ENCODE measurements at places on chromosomes 7 and 10.

GRCh38 chr7:50690541-50691011 is 92.1 kb downstream of the GRB10 start:
- no peak for DNase-seq

- no peak for DNase-seq
Observed at GRCh38 chr10:116017405-116017804, 255.6 kb downstream of the GFRA1 start.

GRCh38 chr10:55426138-55426537 is 625.1 kb upstream of the PCDH15 start:
- DNase-seq: no peak

GRCh38 chr7:33459340-33459751 is 330.0 kb downstream of the BBS9 start:
- no peak for DNase-seq

DNA sequence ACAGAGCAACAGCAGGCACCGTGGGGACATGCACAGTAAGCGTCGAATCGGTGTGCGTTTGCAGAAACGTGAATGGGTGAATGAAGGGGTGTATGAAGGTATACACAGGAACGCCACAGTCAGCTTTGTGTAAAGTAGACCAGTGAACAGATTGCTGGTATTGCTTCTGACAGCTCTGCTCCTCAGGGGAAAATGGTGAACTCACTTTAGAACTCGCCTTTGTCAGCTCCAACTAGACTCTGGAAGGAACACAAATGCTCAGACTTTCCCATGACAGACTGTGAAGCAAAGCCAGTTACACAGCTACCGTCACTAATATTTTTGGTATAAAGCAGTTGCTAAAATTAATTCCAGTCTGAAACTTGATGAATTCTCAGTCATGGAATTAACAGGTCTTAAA is 78.9 kb downstream of the CUX1 start:
- DNase-seq: no peak

- DNase-seq: no peak
Observed at GRCh38 chr10:69466158-69466490, 14.9 kb downstream of the TSPAN15 start.

- DNase-seq: no peak
Observed at GRCh38 chr10:113449006-113449695, 103.7 kb upstream of the HABP2 start.

GRCh38 chr7:139393621-139394211 is 34.0 kb downstream of the LUC7L2 start:
- no peak for DNase-seq

DNA sequence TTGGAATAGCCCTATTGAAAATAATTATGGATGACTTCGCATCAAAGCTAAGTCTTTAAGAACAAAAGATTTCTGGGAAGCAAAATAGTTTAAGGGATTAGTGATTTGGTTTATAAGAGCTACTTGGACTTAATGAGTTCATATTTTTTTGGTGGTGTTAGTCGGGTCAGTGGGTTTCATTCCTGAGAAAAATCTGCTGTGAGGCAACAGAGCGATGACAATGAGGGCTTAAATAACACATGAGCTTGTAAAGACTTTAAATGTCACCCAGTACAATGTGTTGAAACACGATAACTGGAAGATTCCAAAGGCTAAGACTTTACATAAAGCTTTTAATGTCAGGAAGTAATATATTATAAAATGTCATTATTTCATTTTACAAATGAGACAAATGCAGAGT is 178.8 kb downstream of the ARL4A start:
- no peak for DNase-seq

DNA sequence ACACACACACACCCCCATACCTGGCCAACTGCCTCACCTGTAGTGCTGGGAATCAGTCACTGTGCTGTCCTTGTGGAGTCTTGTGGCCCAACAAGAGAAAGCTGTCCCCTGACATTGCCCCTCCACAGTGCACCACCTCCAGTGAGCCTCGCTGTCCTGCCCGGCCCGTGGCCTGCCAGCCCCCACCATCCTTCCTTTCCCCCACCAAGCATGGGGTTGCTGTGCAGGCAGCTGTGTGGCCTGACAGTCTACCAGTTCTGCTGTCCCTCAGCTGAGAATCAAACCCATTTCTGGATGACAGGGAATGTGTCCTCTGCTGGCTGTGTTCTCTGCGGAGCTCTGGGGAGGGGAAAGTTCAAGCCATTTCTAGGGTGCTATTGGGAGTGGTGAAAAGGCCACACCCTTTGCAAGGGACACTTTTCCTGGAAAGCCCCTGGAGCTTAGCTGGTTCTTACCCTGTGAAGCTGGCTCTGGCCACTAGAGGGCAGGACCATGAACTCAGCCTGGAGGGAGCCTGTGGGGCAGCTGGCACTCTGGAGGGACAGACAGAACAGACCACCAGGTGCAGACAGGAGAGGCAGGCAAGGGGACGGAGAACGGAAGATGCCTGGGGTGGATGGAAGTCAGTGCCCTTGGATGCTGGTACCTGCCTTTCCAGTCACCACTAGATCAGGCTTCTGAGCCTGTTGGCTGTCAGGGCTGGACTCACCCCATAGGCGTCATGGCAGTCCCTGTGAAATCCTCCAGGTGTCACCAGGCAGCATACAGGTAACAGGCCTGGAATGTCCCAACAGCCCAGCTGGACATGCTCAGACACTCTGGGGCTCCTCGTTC is 10.5 kb upstream of the MTPAP start:
- DNase-seq: peak; percentile 55

DNA sequence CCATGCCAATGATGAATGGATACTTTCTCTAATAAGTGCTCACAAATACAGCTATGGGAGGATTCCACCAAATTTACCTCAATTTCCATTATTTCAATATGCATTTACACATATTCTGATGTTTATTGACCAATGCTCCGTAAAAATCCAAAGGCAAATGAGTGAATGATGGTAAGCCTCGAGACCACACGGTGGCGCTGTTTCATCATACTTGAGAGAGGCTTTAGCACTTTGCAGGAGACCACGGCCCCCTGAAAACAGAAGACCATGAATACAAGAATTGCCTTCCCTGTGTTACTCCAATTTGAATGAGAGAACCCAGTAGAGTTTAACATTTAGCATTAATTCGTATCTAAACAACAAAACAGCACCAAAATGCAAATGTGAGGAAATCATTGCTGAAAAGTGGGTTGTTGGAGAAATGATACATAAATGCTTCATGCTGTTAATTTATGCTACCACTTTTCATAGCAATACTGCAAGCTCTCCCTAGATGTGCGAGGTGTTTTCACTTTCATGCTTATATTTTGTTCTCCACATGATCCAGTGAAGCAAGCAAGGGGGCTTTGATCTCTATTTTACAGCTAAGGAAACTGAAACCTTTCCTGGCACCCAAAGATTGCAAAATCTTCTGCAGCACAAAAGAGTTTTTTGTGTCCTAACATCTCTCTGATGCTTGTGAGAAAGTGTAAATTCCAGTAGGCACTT is 35.4 kb downstream of the TRIL start:
- peak; percentile 13 for DNase-seq

GRCh38 chr7:159099711-159100231 is 44.9 kb downstream of the VIPR2 start:
- no peak for DNase-seq

GRCh38 chr10:79044846-79045245 is 23.9 kb upstream of the ZMIZ1 start:
- DNase-seq: no peak

- DNase-seq: no peak
Observed at GRCh38 chr7:151816562-151817314, 60.2 kb downstream of the PRKAG2 start.

DNA sequence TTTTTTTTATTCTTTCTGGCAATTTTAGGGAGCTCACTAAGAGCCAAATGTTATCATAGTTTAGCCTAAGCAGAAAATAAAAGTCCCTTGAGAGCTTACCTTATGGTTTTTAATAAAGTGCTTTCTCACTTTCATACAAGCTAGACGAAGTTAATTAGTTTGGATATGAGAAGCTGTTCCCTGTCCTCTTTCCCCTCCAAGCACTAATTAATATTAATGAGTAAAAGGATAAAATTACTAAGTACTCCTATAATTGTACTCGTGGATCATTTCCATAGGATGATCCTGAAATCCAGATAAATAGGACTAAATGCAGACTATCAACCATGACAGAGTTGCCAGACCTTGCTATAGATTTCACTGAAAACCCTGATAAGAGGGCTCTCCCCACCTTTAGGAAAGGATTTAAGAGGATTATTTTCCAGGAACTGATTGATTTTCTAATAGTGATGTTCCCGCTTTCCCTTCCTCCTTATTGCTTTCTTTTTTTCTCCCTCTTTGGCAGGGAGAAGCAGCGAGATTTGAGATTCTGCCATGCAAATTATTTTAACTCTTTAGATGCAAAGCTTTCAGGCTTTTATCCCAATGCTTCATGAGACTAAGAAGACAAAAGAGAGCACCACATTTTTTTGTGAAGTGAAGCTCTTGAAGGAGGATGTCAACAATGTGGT is 58.3 kb upstream of the HECW1 start:
- DNase-seq: no peak

GRCh38 chr10:100998991-100999741 is 442 bp upstream of the LZTS2 start:
- DNase-seq: peak; percentile 70

GRCh38 chr7:13466874-13467547 is 522.5 kb downstream of the ETV1 start:
- no peak for DNase-seq

GRCh38 chr10:97004591-97004990 is 172.5 kb downstream of the LCOR start:
- no peak for DNase-seq

DNA sequence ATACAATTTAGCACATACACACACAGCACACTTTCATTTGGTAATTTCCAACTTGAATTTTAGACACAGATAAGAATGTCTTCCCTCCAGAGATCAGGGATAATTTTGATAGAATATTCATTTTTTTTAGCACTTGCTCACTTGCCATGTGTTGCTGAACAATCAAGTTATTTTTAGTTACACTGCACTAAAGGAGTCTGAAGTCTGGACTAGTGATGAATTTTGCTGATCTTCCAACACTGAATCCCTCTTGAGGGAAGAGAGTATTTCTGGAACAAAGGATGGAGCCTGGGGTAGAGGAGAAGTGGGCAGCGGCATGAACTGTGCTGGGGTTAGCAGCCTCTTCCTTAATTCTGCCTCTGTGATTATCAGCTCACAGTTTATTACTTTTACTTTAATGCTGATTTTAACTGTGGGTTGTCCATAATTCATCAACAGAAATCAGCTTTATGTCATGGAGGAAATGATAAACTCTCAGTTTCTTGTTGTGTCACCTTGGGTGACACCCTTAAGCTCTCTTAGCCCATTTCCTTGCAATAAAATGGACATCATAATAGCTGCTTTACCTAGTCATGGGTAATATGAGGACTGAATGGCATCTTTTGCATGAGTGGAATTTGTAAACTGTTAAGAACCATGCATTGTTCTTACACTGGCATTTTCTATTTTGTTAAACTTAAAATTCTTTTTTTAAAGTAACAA is 32.1 kb downstream of the SGPL1 start:
- DNase-seq: no peak

GRCh38 chr10:69816521-69816920 is 14.8 kb downstream of the COL13A1 start:
- DNase-seq: no peak

- no peak for DNase-seq
Observed at GRCh38 chr10:122730238-122730637, 30.6 kb upstream of the C10orf120 start.

DNA sequence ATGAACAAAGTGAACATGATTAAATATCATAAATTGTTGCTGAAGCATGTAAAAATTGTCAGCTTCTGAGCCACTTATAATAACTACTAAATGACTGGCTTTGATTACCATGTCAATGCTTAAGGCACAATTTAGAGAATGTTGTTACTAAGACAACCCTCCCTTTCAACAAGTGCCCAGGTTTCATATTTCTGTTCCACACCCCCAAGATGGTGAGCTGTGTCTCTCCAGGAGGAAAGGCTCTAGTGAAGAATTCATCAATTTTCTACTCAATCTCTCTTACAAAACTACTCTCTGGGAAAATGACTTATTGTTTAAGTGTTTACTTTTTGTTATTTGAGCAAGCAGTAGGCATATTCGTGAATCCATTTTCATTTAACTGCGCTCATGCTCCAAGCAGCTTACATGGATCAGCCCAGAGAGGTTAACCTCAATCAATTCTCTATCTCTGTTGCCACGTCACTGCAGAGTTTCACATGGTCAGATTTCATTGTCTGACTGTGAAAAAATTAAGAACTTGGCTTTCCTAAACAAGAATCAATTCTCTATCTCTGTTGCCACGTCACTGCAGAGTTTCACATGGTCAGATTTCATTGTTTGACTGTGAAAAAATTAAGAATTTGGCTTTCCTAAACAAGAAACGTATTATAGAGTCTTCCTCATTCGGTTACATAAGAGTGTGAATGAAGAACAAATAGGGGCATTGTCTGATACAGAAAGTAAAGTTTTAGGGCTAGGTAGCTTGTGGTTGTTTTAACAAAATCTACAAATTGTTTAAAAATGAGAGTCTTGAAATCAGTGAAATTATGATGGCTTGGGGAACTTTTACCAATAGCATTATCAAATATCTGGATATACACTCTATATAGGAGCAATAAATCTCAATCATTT is 49.7 kb downstream of the CCDC71L start:
- no peak for DNase-seq

GRCh38 chr10:80075781-80076180 is 2.7 kb upstream of the TMEM254 start:
- no peak for DNase-seq

DNA sequence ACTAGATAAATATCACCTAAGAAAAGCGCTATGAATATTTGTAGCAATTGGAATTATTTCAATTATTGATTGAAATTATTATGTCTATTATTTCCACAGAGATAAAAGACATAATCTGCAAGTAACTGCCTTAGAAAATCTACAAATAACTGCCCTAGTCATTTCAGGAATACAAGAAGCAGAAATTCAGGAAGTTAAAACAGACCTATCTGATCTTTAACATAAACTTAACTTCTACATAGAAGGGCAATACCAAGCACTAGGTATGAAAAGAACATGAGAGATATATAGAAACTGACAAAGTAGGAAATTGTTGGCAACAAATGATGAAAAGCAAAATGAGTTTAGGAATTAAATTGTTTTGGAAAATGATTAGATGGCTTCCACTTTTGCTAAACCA is 31.8 kb upstream of the AKR1B10 start:
- DNase-seq: no peak

- no peak for DNase-seq
Observed at GRCh38 chr7:20653636-20654035, 38.2 kb downstream of the ABCB5 start.

- DNase-seq: no peak
Observed at GRCh38 chr10:112706577-112706976, 243.5 kb upstream of the TCF7L2 start.
